ENCODE measurements at places on chromosomes 6 and 20. TPM values are rescaled to one million over a fixed set of nuclear protein-coding genes. Genes with fewer than 3 reads are reported as not detected.

The NR2E1 gene
- total RNA-seq = 0.39 TPM

DNA sequence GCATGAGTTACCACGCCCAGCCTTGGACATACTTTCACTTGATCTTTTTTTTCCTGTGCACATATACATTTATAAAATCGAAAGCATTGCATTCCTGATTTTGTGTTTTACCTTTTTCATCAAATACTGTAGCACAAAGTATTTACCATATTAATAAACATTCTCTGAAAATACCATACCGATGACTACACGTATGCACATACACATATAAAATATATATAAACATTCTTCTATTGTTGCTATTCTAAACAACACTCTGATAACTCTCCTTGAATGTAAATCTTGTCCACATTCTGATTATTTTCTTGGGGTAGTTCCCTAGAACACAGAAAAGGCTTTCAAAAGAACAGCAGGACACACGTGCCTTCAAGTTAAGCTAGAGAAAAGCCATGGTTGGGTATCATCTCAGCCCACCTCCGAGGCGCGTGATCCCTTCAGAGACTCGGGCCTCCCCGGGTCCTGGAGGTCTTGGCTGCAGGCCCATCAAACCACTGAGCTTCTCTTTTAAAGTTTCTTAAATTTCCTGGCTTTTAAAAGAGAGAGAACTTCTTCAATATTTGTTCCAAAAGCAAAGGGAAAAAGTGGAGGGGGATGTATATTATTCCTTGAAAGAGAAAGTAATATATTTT, 198.1 kb downstream of the MYLK4 start:
- H3K4me1 ChIP-seq = no peaks in the 10 kb centered on the region
- no peaks in the 10 kb centered on the region for H3K36me3 ChIP-seq
- H3K4me3 ChIP-seq = no peak overlapping the region
- no peak overlapping the region for H3K27ac ChIP-seq
- no peaks in the 10 kb centered on the region for H3K27me3 ChIP-seq

- H3K27ac ChIP-seq = no peak overlapping the region
- H3K4me1 ChIP-seq = no peaks in the 10 kb centered on the region
- H3K27me3 ChIP-seq = no peaks in the 10 kb centered on the region
- no peak for DNase-seq
- no peak overlapping the region for H3K4me3 ChIP-seq
Observed at GRCh38 chr20:10462516-10462915, 27.4 kb downstream of the SLX4IP start.

DNA sequence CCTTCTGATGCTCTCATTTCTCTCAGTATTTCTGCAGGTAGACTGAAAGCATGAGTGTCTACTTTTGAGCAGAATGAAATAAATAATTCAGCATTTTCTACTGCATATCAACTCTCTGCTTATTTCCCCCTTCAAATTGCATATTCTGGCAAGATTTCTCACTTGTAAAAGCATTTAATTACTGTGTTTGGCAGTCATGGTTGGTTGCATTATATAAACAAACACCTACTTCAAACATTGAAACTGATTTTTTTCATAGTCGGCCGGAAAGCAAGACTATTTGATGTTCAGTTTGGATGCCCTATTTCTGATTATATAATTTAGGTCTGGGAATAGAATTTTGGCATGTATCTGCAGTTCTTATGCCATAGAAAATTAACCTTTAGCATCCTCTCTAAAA, 73.1 kb downstream of the PLEKHG1 start:
- H3K27me3 ChIP-seq = no peaks in the 10 kb centered on the region
- no peak for DNase-seq
- H3K36me3 ChIP-seq = no peaks in the 10 kb centered on the region
- no peak overlapping the region for H3K27ac ChIP-seq
- H3K4me3 ChIP-seq = no peak overlapping the region

DNA sequence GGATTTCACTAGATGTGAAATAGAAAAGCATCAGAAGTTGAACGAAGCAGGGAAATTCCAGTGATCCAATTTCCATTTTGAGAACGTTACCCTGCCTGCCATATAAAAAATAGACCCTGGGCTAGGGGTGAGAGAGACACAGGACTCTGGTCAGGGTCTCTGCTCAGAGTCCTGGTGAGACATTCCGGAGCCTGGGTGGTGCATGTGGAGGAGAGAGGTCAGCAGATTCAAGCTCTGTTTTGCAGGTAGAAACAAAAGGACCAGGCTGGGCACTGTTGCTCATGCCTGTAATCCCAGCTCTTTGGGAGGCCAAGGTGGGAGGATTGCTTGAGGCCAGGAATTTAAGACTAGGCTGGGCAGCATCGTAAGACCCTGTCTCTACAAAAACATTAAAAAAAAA, 17.9 kb downstream of the PKIG start:
- DNase-seq = no peak
- no peak overlapping the region for H3K4me3 ChIP-seq
- H3K36me3 ChIP-seq = no peaks in the 10 kb centered on the region
- peaks cover 44% of the 10 kb centered on the region for H3K4me1 ChIP-seq

DNA sequence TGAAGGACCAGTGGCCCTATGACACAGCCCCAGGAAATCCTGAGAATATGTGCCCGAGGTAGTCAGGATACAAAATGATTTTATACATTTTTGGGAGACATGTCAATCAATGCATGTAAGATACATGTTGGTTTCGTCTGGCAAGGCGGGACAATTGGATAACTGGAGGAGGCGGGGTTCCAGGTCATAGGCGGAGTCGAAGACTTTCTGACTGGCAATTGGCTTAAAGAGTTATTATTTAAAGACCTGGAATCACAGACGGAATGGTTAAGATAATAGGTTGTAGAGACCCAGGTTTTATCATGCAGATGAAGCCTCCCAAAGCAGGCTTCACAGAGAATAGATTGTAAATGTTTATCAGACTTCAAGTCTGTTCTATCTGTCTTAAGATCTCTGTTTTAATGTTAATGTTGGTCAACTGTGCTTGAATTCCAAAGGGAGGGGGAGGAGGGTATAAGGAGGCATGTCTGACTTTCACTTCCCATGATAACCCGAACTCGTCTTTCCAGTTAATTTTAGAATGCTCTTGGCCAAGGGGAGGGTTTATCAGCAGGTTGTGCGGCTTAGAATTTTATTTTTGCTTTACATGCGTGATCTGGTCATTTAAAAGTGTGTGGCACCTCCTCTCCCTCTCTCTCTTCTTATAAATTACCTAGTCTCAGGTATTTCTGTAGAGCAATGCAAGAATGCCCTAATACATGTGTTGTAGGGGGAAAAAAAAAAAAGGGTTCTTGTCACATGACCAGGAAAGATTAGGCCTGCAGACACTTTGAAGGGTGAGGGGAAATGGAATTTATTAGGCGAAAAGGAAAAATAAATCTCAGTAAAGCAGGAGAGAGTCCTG, 230.7 kb downstream of the NFATC2 start:
- DNase-seq = no peak
- H3K27me3 ChIP-seq = no peaks in the 10 kb centered on the region
- no peak overlapping the region for H3K4me3 ChIP-seq
- H3K27ac ChIP-seq = no peak overlapping the region
- no peaks in the 10 kb centered on the region for H3K36me3 ChIP-seq

The BMP6 gene
- 11.4 TPM for total RNA-seq

- H3K36me3 ChIP-seq = no peaks in the 10 kb centered on the region
- H3K4me3 ChIP-seq = no peak overlapping the region
- no peak for DNase-seq
- H3K4me1 ChIP-seq = peaks cover 15% of the 10 kb centered on the region
Observed at GRCh38 chr6:134288538-134289203, 29.2 kb downstream of the SGK1 start.

The BPIFB1 gene
- 1.6 TPM for total RNA-seq

DNA sequence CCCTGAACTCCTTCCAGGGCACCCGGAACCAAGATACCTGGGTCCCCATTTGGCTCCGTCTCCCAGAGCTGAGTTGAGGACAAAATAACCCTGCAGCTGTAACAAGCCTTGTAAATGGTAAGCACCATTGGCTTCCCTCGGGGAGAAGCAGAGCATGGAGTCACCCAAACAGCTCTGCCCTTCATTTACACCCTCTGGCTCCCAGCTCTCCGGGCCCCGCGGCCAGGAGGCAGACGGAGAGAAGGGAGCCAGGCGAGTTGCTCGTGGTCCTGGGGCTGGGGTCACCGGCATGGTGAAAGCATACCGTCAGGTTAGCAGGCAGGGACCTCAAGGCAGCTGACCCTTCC, 2.1 kb downstream of the TFEB start:
- no peak overlapping the region for H3K27ac ChIP-seq
- no peaks in the 10 kb centered on the region for H3K36me3 ChIP-seq
- peak overlapping the region; percentile 69 for H3K4me3 ChIP-seq
- DNase-seq = no peak
- H3K4me1 ChIP-seq = peaks cover 12% of the 10 kb centered on the region
- no peaks in the 10 kb centered on the region for H3K27me3 ChIP-seq

- DNase-seq = no peak
- no peaks in the 10 kb centered on the region for H3K36me3 ChIP-seq
- no peaks in the 10 kb centered on the region for H3K27me3 ChIP-seq
- no peaks in the 10 kb centered on the region for H3K4me1 ChIP-seq
- H3K27ac ChIP-seq = no peak overlapping the region
- no peak overlapping the region for H3K4me3 ChIP-seq
Observed at GRCh38 chr6:11460837-11461661, 76.5 kb upstream of the TMEM170B start.

The DLK2 gene
- total RNA-seq = 1.7 TPM

The BTNL2 gene
- total RNA-seq = not detected

The WFDC12 gene
- total RNA-seq = not detected

- H3K27ac ChIP-seq = no peak overlapping the region
- H3K36me3 ChIP-seq = no peaks in the 10 kb centered on the region
- DNase-seq = no peak
- no peaks in the 10 kb centered on the region for H3K27me3 ChIP-seq
Observed at GRCh38 chr6:36865835-36866234, 8.8 kb downstream of the PPIL1 start.

- no peak overlapping the region for H3K4me3 ChIP-seq
- no peak for DNase-seq
- H3K27me3 ChIP-seq = no peaks in the 10 kb centered on the region
- H3K36me3 ChIP-seq = no peaks in the 10 kb centered on the region
- no peak overlapping the region for H3K27ac ChIP-seq
- H3K4me1 ChIP-seq = no peaks in the 10 kb centered on the region
Observed at GRCh38 chr6:83311231-83311630, 118.1 kb downstream of the RWDD2A start.

DNA sequence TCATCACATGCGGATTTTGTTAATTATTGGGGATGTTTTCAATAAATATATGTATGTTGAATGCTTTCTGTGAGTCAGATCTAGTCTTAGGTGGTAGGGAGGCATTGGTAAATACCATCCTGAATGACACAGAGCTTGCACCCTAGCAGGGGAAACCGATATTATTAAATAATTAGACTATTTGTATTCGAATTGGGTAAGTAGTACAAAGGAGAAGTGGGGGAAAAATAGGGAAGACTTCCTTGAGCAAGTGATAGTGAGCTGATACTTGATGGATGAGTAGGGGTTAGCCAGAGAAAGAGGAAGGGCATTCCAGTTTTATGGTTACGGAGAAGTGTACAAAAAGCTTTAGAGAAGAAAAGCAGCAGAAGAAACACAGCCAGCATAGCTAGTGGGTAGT, 1.5 kb downstream of the RIOK1 start:
- no peak overlapping the region for H3K4me3 ChIP-seq
- no peak overlapping the region for H3K27ac ChIP-seq
- no peak for DNase-seq
- H3K27me3 ChIP-seq = no peaks in the 10 kb centered on the region

The NOX3 gene
- not detected for total RNA-seq

DNA sequence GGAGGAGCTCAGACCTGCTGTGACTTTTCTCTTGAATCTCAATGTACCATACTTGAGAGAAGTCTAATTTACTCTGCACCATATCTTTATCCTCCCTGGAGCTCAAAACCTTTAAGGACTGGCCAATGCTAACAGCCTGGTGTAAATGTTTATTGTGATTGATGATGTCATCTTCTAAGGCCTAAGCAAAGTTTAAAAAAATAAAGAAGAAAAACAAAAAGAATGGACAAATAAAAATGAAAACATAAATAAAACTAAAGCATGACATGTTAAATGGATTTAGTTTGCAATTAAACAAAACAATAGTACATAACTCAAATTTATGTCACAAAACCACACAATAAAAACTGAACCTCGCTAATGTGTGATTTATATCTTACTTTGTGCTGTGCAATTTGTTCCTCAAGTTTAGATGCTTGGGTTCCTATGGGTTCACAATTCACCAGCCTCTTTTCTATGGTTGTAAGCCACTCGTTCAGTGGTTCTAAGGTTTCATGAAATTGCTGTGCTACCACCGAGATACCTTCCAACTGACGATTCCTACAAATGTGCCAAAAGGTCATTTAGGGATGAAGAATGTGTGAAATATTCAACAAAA, 113.0 kb downstream of the DST start:
- H3K27me3 ChIP-seq = no peaks in the 10 kb centered on the region
- peaks cover 26% of the 10 kb centered on the region for H3K4me1 ChIP-seq
- no peak overlapping the region for H3K27ac ChIP-seq
- H3K4me3 ChIP-seq = no peak overlapping the region

DNA sequence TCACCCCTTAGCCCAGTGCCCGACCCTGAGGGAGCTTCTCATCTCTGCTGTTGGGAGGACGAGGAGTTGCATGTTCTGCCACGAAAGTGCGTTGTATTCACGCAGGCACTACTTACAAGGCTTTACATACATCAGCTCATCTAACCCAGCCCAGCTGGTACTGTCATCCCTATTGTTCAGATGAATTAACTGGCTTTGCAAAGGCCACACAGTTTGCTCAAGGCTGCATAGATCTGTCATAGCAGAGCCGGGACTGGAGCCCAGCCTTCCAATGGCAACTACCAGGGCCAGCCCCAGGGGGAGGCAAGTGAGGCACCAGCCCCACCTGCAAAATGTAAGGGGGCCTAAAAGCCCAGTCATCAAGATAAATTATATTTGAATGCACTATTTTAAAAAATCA, 257.6 kb downstream of the NFATC2 start:
- H3K36me3 ChIP-seq = no peaks in the 10 kb centered on the region
- H3K4me1 ChIP-seq = no peaks in the 10 kb centered on the region
- no peak for DNase-seq

DNA sequence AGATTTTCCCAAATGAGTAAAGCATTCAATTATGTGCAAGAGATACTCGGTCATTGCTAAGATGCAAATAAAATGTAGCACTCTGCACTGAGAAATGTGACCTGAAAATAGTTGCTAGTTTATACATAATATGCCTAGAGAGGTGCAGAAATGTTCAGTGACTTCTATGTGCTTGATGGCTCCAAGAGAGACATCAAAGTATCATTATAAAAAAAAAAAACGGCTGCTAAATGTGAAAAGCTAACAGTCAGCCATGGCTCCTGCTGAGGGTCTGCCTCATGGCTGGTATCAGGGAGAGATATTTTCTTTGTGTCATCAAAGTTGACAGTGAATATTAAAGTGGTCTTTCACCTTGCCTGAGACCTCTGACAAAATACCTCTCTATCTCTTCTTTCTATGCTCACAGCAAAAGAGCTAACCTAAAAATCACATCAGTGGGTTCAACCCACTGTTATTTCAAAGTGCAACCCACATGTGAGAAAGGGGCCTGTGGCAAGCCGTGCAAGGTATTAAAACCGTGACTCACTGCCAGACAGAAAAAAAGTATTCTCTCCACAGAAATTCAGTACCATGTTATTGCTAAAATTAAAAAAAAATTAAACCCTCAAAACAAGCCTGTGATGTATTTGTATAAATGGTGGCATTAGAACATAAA, 259.0 kb downstream of the HIVEP2 start:
- no peaks in the 10 kb centered on the region for H3K27me3 ChIP-seq
- no peaks in the 10 kb centered on the region for H3K4me1 ChIP-seq
- H3K27ac ChIP-seq = no peak overlapping the region
- DNase-seq = no peak
- no peak overlapping the region for H3K4me3 ChIP-seq
- no peaks in the 10 kb centered on the region for H3K36me3 ChIP-seq

The ADTRP gene
- total RNA-seq = 21.3 TPM

The SLC4A11 gene
- total RNA-seq = 10.7 TPM

- no peak for DNase-seq
- H3K27me3 ChIP-seq = no peaks in the 10 kb centered on the region
- no peaks in the 10 kb centered on the region for H3K4me1 ChIP-seq
Observed at GRCh38 chr20:41507436-41507835, 110.7 kb downstream of the CHD6 start.
